ENCODE measurements at places on chromosomes 1 and 21. TPM values are rescaled to one million over a fixed set of nuclear protein-coding genes. Genes with fewer than 3 reads are reported as not detected.

DNA sequence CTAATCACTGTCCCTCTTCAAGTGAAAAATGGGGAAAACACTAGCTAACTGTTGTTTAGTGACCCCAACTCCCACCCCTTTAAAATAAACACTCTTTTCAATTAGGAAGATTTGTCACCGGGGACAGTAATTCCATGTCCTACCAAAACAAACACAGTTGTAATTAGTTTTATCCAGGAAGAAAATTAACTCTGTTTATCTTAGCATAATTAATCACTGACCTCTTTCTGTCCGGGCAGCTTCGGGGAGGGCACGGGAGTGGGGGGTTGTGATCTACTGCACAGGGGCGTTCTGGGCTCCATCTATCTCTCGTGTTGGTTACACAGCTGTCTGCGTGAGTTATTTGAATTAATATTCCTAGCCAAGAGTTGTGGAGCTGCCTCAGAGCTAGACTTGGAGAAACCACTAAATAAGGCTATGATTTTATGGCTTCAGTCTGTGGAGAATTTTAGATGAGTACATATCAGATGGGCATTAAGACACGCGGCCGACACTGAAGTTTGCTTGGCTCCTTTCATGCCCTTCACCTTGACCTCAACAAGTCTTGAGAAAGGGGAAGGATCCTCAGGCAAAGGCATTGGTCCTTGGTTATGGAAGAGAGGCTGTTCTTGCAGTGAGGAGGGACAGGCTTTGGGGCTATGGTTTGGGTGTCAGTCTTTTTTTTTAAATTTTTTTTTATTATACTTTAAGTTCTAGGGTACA is 102.0 kb upstream of the TRABD2B start:
- no peak overlapping the region for H3K4me3 ChIP-seq
- no peaks in the 10 kb centered on the region for H3K4me1 ChIP-seq
- H3K27ac ChIP-seq: no peak overlapping the region
- no peaks in the 10 kb centered on the region for H3K27me3 ChIP-seq
- DNase-seq: no peak

The KRTAP12-2 gene
- not detected for total RNA-seq

- DNase-seq: no peak
- H3K27me3 ChIP-seq: peaks cover 13% of the 10 kb centered on the region
- no peaks in the 10 kb centered on the region for H3K36me3 ChIP-seq
- H3K4me3 ChIP-seq: no peak overlapping the region
Measured at GRCh38 chr1:94254073-94254810, 16.9 kb upstream of the ARHGAP29 start.

DNA sequence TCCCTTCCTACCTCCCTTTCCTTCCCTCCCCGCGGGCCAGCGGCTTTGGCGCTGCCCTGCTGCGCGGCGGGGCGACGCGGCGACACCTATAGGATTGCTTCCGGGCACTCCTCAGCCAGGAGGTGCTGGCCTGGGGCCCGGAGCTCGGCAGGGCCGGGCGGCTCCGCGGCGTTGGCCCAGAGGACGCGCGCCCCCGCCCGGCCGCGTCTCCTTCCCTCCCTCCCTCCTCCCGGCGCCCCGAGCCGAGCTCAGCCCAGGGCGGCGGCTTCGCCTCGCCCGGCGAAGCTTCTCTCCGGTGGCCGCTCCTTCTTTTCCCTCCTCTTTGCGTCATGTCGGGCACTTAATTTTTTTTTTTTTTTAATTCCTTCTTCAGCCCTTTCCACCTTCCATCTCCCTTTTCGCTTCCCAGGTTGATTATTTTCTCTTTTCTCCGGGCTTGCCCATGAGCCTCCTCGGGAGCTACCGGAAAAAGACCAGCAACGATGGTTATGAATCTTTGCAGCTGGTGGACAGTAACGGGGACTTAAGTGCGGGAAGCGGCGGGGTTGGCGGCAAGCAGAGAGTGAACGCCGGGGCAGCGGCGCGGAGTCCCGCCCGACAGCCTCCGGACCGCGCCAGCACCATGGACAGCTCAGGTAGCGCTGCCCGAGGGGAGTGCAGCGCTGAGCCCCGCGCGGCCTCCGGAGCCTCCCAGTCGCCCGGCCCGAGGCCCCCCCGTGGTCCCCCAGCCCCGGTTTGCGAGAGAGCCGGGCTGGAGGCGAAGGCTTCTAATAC is at the start of gene DNAJC6:
TSS of gene DNAJC6 (plus strand) at position 240 of the 774 bp plus-strand sequence. CDS start at position 443, 203 bp downstream.
- no peaks in the 10 kb centered on the region for H3K36me3 ChIP-seq
- DNase-seq: peak; percentile 33
- H3K4me3 ChIP-seq: peak within 1 kb of the TSS; percentile 32
- no peak within 1 kb of the TSS for H3K27ac ChIP-seq

- no peak overlapping the region for H3K27ac ChIP-seq
- no peak for DNase-seq
- H3K4me1 ChIP-seq: no peaks in the 10 kb centered on the region
- H3K27me3 ChIP-seq: no peaks in the 10 kb centered on the region
Measured at GRCh38 chr1:186782791-186783190, 46.0 kb upstream of the PLA2G4A start.

The DNAJC11 gene
- total RNA-seq: 16.2 TPM

DNA sequence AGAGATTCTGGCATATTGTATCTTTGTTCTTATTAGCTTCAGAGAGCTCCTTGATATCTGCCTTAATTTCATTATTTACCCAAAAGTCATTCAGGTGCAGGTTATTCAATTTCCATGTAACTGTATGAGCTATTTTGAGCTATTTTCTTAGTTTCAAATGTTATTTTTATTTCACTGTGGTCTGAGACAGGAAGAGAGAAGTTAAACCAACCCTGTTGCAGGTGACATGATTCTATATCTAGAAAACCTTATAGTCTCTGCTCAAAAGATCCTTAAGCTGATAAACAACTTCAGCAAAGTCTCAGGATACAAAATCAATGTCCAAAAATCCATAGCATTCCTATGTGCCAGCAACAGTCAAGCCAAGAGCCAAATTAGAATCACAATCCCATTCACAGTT is 1644.0 kb upstream of the B3GALT2 start:
- H3K27me3 ChIP-seq: no peaks in the 10 kb centered on the region
- DNase-seq: no peak
- no peaks in the 10 kb centered on the region for H3K36me3 ChIP-seq
- no peaks in the 10 kb centered on the region for H3K4me1 ChIP-seq
